ENCODE measurements at places on chromosomes 5 and 9.

GRCh38 chr9:84804951-84805694 lies 135.6 kb downstream of the NTRK2 start:
- no peak for DNase-seq

DNA sequence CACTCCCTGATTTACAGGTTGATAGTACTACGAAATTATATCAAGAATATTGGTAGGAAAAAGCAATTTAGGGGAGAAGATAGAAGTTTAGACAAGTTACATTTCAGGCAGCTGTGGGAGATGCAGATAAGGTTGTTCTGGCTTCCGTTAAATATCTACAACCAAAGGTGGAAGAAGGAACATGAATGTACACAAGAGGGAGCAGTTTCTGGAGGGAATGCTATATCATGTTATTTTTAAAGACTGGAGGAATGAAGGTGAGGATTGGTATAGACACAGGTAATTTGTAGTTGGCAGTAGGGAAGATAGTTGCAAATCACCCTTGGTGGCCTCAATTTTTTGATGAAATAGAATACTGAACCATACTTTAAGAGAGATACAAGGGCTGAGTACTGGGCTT lies 187.3 kb upstream of the NMUR2 start:
- DNase-seq = no peak

GRCh38 chr5:137666461-137666850 lies 69.4 kb downstream of the KLHL3 start:
- DNase-seq = no peak

GRCh38 chr9:72753266-72753893 lies 199.5 kb downstream of the ALDH1A1 start:
- no peak for DNase-seq

GRCh38 chr9:97388721-97389238 lies 23.1 kb upstream of the TDRD7 start:
- no peak for DNase-seq

DNA sequence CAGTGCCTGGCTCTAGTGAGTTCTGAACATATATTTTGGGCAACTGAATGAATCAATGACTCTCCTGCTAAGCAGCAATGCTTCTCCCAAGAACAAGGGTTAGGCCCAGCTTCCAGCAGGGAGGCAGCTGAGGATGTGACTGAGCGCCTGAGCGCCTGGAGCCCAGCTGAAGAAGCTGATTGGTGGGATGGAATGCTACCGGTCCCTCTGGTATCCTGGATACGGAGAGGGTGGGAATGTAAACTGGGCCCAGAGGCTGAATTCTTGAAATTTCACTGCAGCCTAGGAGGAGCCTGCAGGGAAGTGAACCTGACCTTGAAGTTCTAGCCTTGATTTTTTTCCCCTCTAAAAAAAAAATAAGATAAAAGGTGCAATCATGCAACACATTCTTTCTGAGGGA lies 43.2 kb downstream of the WWC1 start:
- no peak for DNase-seq

- no peak for DNase-seq
These were observed 52.4 kb upstream of the PPARGC1B start for GRCh38 chr5:149677731-149678130.

DNA sequence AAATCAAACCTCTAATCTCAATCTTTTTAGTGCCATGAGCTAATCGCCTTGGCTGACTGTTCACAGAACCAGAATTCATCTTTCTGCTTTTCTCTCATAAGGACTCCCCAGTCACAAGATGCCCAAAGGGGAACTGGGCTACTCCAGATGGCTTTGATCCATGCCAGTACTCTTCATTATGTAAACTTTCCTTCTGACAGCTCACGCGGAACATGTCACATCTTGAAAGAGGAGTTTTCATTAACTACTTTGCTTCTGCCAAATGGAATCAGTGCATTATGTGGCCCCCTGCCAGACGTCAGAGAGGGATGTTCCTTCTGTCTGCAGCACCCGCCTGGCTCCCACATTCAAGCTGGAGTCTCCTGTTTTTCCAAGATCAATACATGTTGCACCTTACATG lies 142.1 kb upstream of the NMUR2 start:
- no peak for DNase-seq

DNA sequence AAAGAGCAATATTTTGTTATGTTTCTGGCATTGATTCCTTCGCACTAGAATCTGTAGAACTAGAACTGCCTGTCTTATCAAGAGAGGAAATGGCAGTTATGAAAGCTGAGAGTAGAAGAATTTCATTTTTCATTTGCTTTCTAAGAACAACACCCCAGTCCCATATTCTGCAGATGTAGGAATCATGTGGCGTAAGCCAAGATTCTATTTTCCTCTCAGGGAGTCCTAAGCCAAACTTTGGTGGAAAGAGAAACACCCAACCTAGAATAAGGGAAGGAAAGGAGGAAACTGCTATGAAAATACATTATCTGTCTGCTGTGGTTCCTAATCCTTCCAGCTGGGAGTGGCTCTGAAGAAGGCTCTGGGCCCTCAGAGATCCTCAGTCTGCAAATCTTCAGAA lies 1176.9 kb upstream of the C9orf72 start:
- no peak for DNase-seq

- DNase-seq = no peak
These were observed 182.0 kb upstream of the MPDZ start for GRCh38 chr9:13461414-13461991.

GRCh38 chr5:56622141-56622540 lies 193.2 kb upstream of the MAP3K1 start:
- DNase-seq = no peak

DNA sequence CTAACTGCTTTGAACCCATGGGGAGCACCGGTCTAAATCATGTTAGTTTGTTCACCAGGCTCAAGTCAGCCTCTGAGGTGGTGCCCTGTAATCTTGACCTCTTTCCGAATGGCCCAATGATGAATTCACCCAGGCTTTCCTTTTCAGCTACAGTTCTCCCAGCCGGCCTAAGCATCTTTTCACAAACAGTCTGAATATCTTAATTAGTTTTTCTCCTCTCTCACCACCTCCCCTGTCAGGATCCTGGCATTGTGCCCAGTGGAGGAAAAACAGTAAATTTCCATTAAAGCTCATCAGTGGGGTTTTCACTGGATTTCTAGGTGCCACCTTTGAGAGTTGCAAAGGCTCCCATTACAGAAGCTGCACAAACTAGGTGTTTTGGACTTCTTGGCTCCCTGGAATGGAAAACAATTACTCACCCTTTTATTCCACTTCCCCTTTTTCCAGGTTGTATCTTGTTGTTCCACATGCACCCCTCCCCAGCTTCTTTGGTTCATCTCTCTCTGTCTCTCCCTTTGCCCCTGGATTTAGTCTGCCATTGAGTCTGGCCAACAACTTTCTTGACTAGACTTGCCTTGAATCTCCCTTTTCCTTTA lies 69.4 kb upstream of the ADAMTSL1 start:
- no peak for DNase-seq

GRCh38 chr9:91195372-91196012 lies 166.2 kb downstream of the AUH start:
- no peak for DNase-seq

DNA sequence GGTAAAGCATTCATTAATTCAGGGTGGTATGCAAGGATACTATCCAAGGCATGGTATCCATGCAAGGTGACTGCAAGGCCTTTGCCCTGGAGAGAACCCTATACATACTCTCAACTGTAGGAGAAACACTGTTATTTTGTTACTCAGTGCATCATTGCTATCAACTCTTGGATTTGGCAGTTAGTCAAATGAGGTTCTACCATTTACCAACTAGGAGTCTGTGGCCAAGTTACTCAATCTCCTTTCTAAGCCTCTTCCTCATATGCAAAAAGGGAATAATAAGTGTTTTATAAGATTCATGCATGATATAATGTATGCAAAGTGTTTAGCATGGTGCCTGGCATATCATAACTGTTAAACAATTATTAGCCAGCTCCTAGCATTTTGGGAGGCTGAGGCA lies 4.0 kb downstream of the PCDHGC3 start:
- no peak for DNase-seq

- no peak for DNase-seq
These were observed 510.2 kb downstream of the SPATA31D1 start for GRCh38 chr9:82498541-82499317.

DNA sequence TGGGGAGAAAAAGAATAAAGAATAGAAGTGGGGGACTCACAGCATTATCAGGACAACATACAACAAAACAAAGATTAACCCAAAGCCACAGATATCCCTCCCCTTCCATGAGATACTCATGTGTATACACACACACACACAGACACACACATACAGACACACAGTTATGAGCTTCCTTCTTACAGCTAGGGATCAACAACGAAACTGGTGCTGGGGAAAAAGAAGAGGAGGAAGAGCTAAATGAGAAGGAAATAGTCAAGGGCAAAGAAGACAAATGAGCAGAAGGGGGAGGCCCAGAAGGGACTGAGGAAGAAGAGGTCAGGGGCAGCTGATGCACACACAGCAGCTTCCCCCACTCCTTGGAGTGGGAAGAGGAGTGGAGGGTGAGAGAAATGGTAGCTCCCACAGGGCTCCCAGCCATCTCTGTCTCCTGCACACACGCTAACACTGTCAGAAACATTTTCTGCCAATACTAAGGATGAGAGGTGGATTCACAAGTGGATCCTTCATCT lies 66.2 kb downstream of the SIL1 start:
- DNase-seq = no peak

- no peak for DNase-seq
These were observed 188.7 kb upstream of the POU5F2 start for GRCh38 chr5:93930098-93930497.

DNA sequence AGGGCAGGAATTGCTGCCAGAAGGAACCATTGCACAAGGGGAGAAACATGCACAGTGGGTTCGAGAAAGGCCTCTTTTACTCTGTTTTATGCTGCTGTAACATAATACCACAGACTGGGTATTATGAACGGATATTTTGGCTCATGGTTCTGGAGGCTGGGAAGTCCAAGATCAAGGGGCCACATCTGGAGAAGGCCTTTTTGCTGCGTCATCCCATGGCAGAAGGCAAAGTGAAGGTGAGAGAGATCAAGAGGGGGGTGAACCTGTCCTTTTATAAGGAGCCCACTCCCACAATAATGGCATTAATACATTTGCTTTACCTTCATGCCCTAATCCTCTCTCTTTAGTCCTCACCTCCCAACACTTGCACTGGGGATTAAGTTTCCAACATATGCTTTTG lies 136.9 kb upstream of the ALDH1B1 start:
- DNase-seq = no peak

- DNase-seq = no peak
These were observed 749.2 kb upstream of the CDH10 start for GRCh38 chr5:25393957-25394356.

GRCh38 chr5:65150599-65151304 lies 331.0 kb downstream of the ADAMTS6 start:
- DNase-seq = no peak

GRCh38 chr5:38447786-38448185 lies 108.7 kb downstream of the LIFR start:
- no peak for DNase-seq

- no peak for DNase-seq
These were observed 278.4 kb downstream of the NSG2 start for GRCh38 chr5:174323878-174324281.

Measured in activated naive CD4-positive, alpha-beta T cell treated with anti-CD3 and anti-CD28 coated beads, Interleukin-2, amount 50 U/mL, for 16 hours (primary cell).